ENCODE measurements at places on chromosomes 2 and 18.
A peak's percentile ranks its signal among the peaks of the same experiment; 100 is the strongest.

- no peak for DNase-seq
Measured at GRCh38 chr2:191512216-191512835, 165.6 kb upstream of the NABP1 start.

DNA sequence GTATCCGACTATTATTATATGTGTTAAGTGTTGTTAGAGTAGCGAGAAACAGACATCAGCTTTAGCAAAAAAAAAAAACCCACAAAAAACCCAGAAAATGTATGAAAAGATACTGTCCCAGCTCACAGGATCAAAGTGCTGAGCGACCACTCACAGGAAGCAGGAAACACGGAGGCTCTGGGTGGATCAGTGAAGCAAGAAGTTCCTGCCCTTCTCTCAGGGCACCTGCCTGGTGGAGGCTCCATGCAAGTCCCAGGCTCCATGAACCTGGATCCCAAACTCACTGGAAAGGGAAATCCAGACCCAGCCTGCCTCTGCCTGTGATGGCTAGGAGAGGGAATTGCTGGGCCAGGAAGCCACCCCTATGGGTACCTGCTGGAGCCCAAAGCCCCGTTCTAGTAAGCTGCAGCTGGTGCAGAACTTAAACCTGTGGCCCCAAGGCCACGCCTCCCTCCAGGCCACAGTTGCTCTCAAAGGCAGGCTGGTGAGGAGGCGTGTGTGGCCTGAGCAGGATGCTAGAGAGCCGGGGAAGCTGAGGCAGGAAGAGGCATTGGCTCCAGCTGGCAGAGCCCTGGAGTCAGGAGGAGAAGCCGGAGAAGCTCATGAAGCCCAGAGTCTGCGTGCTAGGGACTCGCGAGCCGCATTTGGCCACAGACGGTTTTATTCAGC, 63.5 kb upstream of the TAF1B start:
- peak; percentile 23 for DNase-seq

DNA sequence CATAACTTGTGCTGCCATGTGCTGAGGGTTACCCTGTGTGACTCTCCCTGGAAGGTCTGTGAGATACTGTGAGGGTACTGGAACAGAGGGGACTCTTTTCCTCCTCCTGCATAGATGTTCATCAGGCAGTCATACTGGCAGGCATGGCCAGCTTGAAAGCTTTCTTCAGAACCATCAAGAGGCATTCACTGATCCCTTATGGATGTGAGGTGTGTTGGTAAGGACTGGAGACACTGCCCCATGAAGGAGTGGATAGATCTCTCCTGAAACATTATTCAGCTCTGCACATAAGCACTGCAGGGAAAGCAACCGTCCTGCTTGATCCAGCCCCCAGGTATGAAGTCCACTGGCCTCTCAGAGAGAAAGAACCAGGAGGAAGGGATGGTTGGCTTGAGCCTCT, 176.6 kb upstream of the ARL4C start:
- DNase-seq, result no peak

- DNase-seq, result no peak
Measured at GRCh38 chr2:12592296-12592695, 124.4 kb upstream of the TRIB2 start.

DNA sequence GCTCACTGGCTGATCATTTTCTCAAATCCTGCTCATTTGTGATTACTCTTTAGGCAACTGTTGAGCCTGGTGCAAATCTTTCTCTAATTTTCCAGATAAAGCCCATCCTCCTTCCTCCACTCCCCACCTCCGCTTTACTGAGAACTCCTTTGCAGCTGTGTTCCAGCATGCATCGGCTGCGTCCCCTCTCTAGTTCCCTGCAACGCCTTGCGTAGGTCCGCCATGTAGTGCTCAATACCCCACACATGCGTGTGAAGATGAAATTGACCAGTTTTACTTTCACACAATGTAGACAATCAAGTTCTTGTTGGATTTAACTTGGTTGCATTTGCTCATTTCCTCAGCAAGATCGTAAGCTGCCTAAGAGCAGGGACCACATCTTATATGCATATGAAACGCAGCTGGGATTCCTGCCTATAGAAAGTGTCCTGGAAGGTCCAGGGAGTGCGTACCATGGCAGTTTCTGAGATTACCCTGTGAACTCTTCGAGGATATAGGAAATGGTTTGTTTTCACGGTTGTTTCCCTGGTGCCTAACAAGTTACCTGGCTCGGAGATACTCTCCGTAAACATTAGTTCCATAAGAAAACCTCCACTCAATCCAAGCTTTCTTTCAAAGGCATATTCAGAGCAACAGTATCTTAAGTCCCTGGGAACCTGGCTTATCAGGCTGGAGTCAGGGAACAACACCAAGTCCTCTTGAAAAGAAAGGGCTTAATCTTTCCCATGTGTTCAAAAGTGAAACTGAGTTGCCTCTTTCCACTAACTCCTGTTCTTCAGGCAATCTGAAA, 766.4 kb upstream of the ID2 start:
- no peak for DNase-seq

DNA sequence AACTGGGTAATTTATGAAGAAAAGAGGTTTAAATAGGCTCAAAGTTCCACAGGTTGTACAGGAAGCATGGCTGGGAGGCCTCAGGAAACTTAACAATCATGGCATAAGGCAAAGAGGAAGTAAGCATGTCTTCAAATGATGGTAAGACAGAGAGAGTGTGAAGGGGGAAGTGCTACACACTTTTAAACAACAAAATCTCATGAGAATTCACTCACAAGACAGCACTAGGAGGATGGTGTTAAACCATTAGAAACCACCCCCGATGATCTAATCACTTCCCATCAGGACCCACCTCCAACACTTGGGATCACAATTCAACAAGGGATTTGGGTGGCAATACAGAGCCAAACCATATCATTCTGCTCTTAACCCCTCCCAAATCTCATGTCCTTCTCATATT, 34.9 kb downstream of the CFAP210 start:
- no peak for DNase-seq
